ENCODE measurements at places on chromosomes 7 and 10.

DNA sequence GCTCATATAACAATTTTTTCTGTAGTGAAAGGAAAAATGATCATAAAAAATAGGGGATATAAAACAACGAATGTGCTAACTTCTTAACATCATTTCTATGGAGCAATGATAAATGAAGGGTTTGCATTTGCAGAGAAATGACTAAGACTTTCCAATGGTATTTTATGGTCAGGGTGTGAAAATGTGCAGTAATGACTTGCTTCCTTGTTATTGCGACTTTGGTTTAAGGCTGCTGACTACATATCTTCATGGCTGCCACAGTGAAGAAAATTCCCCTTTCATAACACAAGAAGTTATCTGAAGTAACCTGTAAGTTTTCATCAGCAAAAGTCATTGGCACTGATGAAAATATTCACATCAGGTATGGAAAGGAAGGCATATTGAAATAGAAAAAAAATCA is 166.1 kb upstream of the NRG3 start:
- no peak for DNase-seq

GRCh38 chr10:82674036-82674435 is 799.0 kb downstream of the NRG3 start:
- DNase-seq: no peak

GRCh38 chr7:82413237-82413636 is 30.3 kb downstream of the CACNA2D1 start:
- no peak for DNase-seq

- peak; percentile 71 for DNase-seq
These were observed 2.0 kb downstream of the SEMA3D start for GRCh38 chr7:85184599-85185423.

DNA sequence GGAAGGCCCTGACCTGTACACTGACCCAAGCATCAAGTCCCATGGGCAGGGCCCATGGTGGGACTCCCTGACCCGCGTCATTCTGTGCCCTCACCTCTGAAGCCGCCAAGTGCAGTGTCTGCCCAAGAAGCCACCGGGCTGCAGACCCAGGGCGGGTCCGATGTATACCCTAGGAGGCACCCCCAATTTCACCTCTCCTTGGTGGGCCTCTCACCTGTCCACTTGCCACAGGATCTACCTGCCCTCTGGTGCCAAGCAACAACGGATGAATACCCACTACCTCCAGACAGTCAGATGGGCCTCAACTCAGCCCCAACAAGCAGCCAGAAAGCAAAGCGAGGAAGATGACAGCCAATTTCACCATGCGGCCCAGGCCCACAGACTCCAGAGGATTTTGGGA is 92.6 kb downstream of the CTBP2 start:
- no peak for DNase-seq

GRCh38 chr7:129210989-129211312 is 13.9 kb upstream of the AHCYL2 start:
- no peak for DNase-seq

- no peak for DNase-seq
These were observed 30.5 kb upstream of the MNX1 start for GRCh38 chr7:157041004-157041403.

DNA sequence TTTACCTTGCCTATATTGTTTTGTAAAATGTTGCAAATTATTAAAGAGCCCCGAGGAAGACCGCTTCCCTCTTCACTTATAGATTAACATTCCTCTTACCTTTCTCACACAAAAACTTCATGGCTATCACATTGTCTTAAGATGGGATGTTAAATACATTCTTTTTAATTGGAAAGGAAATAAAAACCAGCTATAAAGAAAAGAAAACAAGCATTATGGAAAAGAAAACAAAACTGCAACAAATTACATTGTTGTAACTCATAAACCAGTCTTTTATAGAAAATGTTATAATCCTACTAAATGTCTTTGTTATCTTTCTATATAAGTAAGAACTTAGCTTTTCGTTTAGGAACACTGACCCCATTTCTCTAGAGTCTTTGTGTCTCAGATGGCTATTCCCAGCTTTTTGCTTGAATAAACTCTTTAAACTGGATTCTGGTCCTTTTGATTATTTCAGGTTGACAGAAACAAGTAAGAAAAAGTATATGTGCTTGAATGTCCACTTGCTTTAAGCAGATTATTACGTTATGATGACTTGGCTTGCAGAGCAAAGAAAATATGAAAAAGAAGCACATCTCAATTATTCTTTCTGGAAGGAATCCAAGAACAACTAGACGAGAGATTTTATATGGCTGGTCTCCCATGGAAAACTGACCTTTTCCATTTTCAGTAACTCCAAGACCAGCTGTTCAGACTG is 128.2 kb downstream of the AKR1D1 start:
- DNase-seq: no peak

GRCh38 chr10:124233546-124234138 is 140.2 kb upstream of the CHST15 start:
- DNase-seq: no peak

DNA sequence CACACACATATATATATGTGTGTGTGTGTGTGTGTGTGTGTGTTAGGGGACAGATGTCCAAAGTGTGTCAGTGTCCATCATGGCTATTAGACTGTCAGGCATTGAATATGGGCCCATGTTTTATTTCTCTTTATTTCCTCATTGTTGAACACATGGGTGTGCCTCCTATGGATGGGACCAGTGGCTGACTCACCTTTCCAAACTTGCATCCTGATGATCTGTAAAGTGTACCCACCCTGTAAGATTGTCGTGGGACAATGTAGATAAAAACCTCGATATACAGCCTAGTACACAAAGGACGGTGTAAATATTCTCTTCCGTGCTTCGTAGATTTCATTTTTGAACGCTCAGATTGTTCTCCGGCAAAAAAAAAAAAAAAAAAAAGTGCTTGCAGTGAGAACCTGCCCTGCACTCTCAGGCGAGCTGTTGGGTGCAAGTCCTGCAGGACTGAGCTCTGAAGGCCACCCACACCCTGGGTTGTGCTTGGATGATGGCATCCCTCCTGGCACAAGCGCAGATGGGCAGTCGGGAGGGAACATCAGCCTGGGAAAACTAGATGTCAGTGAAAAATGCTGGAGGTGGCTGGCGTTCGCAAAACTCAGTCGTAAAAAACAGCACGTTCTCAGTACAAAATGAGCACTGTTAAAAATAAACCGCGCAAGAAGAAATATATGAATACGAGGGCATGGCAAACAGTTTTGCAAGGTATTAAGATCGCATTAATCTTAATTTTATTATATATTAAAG is 166.9 kb downstream of the CUX1 start:
- no peak for DNase-seq

DNA sequence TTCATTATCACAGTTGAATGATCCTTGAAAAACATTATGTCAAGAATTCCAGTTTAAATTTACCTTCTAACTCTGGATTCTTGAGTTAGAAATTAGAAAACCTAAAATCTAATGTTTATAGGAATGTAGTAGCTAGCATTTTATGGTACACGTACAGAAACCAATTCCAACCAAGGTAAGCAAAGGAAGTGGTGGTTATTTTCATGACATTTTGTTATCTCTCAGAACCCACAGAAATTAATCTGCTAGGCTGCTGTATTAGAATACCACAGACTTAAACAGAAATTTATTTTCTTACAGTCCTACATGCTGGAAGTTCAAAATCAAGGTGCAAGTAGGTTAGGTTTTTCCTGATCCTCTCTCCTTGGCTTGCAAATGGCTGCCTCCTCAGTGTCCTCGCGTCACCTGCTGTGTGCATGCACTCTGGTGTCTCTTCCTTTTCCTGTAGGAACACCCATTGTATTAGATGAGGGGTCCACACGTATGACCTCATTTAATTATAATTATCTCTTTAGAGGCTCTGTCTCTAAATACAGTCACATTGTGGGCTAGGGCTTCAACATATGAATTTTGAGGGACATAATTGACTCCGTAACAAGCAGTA is 8.5 kb upstream of the CSTF2T start:
- no peak for DNase-seq

- DNase-seq: peak; percentile 31
These were observed 41.7 kb downstream of the SGMS1 start for GRCh38 chr10:50582046-50582445.

DNA sequence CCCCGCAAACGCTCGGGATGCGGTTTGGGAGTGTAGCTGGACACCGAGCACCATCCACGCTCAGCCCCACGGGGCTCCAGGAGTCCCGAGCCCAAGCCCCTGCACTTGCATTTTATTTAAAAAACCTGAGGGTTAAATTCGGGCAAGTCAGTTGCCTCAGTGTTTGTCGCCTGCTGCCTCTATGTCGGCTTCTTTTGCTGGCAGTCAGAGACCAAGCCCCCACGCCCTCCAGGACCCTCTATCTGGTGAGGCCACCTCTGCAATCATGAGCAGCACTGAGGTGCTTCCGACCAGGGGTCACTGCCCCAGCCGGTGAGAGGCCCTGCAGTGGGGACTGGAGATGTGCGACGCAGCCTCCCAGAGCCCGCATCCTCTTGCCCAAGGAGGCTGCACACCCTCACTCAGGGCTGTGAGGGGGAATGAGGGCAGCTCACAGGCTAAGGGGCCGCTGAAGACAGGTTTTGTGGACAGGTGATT is 13.3 kb upstream of the ZNF273 start:
- DNase-seq: no peak

DNA sequence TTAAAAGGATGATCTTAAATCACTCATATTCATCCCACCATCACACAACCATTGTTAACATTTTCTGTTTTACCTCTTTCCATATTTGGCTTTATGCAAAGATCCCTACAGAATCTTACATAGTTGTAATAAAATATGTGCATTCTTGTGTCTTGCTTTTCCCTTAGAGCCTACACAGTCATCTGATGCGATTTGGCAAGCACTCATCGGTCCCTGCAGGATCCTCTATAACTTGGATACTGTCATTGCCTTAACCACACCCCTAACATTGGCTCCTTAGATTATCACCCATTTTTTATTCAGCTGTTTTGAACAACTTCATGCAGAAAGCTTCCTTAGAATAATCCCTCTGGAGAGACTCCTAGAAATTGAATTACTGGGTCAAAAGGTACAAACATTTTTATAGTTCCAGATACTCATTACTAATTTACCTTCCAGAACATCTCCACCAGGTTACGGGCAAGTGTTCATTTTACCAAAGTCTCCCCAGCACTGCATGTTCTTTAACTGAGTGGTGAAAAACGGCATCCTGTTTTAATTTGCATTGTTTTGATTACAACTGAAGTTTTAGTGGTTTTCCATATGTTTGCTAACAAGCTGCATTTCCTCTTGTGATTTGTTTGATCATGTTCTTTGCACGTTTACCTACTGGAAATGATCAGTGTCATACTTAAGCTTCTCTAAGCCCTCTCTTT is 268.3 kb downstream of the GRID1 start:
- no peak for DNase-seq

All from EH (cell line).